ENCODE measurements at places on chromosomes 7 and 10.

DNA sequence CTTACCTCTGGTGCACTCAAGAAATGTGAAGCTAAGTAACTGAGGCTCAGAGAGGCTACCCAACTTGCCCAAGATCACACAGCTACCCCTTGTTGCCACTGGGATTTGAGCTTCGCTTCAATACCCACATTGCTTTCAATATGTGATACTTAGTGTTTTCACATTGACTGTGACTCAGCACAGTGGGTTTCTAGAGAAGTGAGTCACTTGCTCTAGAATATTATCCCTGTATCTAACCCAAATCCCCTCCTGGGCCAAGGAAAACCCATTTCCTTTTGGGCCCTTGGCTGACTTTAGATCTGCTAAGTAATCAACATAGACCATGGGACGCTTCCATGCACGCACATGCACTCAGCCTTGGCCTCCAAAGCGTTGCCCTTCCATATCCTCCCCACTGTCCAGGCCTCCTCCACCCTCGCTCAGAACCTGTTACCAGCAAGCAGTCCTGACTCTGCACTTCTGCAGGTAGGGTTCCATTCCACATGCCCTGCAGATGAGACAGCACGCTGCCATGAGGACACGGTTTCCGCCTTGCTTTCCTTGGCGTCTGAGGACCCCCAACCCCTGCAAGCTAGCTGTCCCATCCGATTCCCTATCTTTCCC, 87.7 kb upstream of the CHST15 start:
- no peak for DNase-seq

GRCh38 chr10:124027031-124027611, 66.3 kb downstream of the CHST15 start:
- DNase-seq, result no peak

DNA sequence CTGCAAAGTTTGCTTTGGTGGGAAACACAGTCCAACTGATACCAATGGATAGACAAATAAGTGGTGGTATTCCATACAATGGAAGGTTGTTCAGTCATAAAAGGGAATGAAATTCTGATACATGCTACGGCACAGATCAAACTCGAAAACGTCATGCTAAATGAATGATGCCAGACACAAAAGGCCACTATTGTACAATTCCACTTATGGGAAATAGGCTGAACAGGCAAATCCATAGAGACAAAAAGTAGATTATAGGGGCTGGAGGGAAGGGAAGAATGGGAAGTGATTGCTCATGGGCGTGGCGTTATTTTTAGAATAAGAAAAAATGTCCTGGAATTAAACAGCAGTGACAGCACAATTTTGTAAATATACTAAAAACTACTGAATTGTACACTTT, 66.0 kb upstream of the FOXK1 start:
- no peak for DNase-seq

GRCh38 chr10:29951441-29951931, 107.9 kb downstream of the JCAD start:
- no peak for DNase-seq

- DNase-seq, result no peak
These were observed 177.6 kb downstream of the PRKAG2 start for GRCh38 chr7:151699147-151699927.

GRCh38 chr10:97169911-97170693, 15.7 kb downstream of the SLIT1 start:
- no peak for DNase-seq

- DNase-seq, result no peak
These were observed 5.8 kb upstream of the CLDN4 start for GRCh38 chr7:73824986-73825385.

DNA sequence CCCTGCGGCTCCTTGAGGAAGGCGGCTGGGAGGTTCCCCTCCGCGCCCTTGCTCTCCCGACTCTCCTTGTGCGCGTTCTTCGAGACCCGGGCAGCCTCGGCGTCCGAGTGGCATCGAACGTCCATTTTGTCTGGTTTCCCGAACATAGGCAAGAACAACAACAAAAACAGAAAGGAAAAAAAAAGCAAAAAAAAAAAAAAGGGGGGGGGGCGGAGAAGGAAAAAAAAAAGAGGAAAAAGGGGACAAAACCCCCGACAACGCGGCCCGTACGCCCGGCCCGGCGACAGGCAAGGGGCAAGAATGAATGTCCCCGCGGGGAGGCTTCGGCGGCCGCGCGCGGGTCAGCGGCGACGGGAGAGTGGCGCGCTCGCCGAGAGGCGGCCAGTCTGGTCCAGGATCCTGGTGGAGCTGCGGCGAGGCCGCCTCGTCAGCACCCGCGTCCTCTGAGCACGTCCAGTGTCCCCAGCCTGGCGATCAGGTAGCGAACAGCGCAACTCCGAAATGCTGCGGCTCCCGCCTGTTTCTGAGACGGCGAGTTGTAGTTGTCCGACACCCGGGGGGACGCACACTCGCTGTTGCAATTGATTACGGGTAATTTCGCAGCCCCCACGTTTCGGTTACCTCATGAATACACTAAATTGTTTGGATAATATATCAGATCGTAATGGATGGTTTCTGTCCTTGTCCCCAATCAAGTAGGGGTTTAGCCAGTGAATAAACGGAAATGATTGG, at the start of gene VAX1:
TSS of gene VAX1 (minus strand) at position 360 of the 732 bp plus-strand sequence. CDS start at position 146, 214 bp downstream.
- no peak for DNase-seq

DNA sequence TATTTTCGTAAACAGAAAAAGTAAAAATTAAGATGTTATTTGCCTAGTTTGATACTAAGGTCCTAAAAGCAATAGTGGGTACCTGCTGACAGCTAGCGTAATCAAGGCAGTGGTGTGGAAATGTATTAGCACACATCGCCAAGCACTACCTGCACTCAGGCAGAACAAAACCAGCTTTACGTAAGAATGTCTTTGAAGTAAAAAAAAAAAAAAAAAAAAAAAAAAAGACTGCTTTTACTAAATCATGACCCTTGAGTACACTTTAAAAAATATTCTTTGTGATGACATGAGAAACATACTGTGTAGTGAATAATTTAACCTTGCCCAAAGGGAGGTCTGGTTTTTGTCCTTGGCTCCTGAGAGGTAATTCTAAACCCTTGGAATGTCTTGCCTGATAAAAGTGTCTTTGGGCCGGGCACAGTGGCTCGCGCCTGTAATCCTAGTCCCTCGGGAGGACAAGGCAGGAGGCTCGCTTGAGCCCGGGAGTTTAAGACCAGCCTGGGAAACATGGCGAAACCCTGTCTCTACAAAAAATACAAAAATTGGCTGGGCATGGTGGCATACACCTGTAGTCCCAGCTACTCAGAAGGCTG, 12.7 kb downstream of the XRCC2 start:
- no peak for DNase-seq

GRCh38 chr10:44956717-44957706, 2.6 kb upstream of the RASSF4 start:
- no peak for DNase-seq

DNA sequence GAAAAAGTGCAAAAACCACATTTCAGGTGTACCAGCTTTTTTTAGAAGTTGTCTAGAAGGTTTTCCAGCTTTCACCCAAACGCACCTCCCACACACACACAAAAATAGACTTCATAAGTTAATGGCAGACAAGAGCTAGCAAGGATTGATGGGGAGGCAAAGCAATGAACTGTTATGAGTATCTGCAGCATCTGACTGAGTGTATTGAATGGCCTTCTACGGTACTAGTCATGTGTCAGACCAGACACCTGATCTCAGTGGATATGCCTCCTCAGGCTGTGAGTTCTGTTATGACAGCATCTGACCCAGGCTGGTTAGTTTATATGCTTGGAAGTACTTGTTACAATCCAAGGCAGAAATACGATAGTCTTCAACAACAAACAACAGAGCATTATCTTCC, 406.1 kb upstream of the AUTS2 start:
- DNase-seq, result no peak

DNA sequence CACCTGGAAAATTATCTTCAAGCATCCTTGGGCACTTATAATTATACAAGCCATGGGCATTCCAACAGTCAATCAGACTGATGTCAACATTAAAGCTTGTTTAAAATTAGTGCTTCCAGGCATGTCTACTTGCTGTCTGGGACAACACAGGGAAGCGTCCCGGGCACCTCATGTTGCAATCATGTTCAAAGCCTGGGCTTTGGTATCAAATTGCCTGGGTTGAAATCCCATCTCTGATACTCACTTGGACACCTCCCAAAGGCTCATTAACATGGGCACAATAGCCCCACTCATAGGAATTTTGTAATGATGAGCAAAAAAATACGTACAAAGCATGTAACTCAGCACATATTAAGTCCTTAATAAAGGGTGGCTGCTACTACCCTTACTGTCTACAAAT, 14.4 kb downstream of the AIFM2 start:
- no peak for DNase-seq

DNA sequence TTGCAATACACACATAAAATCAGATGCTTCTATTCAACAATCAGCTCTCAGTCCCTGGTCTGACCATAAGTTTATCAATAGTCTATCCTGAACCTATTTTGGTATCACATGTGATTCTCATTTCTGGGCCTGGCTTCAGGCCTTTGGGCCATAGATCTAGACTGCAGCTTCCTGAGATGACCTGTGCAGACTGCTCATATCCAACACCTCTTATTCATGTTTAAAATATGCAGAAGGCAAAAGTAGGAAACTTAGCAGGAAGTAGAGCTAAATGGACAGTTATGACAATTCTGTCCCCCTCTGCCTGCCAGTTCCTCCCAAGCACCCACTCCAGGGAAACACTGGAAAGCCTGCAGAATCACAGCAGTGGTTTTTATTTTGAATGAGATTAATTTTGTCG, 53.3 kb downstream of the C7orf25 start:
- no peak for DNase-seq

GRCh38 chr10:59967079-59967478, 60.7 kb upstream of the CCDC6 start:
- DNase-seq, result no peak

DNA sequence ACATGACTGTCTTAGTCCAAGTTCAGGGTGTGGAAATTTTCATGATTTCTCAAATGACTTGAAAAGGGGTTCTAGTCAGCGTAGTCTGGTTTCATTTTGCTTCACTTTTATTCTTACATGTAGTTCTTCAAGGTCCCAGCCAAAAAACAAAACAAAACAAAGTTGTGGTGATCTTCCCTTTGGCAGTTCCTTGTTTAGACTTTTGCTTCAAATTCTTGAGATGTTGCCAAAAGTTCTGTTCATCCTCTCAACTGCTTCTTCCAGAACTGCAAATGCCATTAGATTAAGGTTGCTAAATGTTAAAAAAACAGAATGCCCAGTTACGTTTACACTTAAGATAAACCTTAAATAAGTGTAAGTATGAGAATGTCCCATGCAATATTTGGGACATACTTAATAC, 370.8 kb upstream of the LRRTM3 start:
- no peak for DNase-seq

GRCh38 chr7:155360495-155361345, 63.0 kb downstream of the INSIG1 start:
- no peak for DNase-seq

- no peak for DNase-seq
These were observed 70.1 kb downstream of the NPSR1 start for GRCh38 chr7:34728156-34728555.

- DNase-seq, result no peak
These were observed 78.4 kb upstream of the IKZF1 start for GRCh38 chr7:50226145-50226544.

GRCh38 chr7:144632724-144633123, 203.1 kb downstream of the TPK1 start:
- no peak for DNase-seq

DNA sequence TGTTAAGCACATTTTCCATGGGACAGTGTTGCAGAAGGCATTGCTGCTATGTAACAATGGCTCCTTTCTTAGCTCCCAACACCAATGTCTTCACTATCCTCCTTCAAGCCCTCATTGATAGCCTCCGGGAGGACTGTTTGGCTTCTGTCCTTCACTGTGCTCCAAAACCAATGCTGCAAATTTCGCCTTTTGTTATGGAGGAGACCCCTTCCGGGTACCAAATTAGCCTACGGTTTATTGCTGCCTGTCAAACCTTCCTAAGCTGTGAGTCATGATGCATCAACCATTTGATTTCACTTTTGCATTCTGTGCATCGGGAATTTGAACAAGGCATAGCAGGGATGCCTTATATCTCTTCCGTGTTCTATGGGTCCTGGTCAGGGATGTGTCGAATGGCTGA, 432.9 kb downstream of the GATA3 start:
- no peak for DNase-seq

- no peak for DNase-seq
These were observed 268.6 kb downstream of the KLF6 start for GRCh38 chr10:3516234-3516922.

Data from CD4-positive, alpha-beta T cell treated with Interleukin-17A for 1 hour (primary cell).